Activated CD8-positive, alpha-beta memory T cell treated with anti-CD3 and anti-CD28 coated beads for 48 hours (primary cell): ENCODE measurements at places on chromosomes 12 and 14.
A peak's percentile ranks its signal among the peaks of the same experiment; 100 is the strongest.

- DNase-seq = no peak
Measured at GRCh38 chr12:93460003-93460402, 7.3 kb upstream of the MRPL42 start.

DNA sequence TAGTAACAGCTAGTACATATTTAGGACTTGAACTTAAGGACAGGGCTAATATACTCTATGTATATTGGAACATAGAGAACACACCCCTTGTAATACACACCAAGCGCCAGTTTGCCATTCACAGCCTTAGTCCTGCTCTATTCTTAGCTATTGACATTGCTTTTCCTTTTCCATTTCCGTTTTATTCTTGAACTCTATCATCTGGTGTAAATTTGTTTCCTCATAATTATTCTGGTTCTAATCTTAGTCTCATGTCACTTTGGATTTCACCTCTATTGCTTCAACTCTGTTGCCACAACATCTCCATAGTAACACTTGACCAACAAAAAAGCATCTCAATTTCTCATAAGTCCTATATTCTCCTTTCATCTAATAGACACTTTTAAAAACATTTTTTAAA is 225.7 kb downstream of the PHLDA1 start:
- DNase-seq = no peak

GRCh38 chr14:33958605-33959226 is 7.8 kb upstream of the EGLN3 start:
- DNase-seq = no peak

DNA sequence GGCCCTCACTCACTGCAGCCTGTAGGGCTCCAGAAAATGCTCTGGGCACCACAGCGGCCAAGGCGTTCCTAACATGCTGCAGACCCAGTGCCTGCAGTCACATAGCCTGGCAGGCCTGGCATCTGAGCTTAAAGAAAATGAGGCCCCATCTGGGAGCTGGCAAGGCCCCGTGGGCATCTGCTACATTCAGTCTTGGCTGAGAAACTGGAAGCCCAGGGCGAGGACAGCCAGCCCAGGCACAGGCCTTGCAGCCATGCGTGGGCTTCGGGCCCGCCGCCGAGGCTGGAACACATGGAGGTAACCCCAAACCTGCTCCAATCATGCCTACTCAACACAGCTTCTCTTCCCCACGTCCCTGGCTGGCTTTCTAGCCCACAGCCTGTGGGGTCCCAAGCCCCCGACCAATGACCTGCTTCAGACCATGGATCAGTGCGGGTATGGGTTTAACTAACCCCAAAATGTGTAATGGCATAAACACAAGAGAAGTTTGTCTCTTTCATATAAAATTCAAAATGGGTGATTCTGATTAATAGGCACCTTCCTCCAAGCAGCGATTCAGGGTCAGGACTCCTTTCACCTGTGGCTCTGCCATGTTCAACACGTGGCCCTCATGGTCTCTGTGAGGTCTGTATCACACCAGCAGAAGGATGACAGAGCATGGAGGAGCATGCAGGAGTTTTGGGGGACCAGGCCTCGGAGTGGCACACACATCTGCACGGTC is 6.4 kb downstream of the NGB start:
- no peak for DNase-seq

DNA sequence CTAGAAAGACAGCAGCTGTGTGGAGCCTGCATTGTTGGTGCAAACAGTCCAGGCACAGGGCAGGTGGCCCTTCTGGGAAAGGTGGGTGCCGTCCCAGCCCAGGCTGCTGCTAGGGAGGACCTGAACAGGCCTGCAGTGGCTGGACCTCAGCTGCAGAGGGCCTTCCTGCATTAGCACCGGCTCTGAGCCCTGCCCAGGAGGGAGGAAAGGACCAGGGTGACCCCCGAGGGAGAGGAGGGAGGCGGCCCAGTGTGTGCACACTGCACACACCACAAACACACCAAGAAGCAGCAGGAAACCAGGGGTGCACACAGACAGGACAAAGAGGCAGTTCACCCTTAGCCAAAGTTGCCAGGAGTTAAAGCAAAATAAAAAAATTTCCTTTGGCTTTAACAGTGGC is 8.0 kb upstream of the PGAM5 start:
- DNase-seq = no peak

GRCh38 chr14:30355431-30355913 is 203.5 kb upstream of the G2E3 start:
- no peak for DNase-seq

DNA sequence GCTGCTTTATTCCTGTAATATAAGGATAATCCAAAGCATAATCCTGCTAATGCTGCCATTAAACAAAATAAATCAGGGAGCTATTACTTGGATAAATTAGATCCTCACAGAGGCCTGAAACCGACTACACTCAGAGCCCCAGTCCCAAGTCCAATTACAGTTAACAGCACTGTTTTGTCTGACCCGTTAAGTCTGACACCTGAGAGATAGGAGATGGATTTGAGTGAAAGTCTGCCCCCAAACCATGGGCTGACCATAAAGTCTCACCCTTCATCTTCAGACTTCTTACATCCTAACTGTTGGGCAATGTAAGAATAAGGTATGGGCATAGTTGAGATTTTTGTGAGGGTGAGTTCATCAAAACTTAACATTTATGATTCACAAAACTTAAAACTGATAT is 181.7 kb downstream of the PLCZ1 start:
- DNase-seq = no peak

- DNase-seq = no peak
Measured at GRCh38 chr12:111413442-111414086, 7.8 kb downstream of the SH2B3 start.

- DNase-seq = no peak
Measured at GRCh38 chr12:52850681-52851080, 1.9 kb upstream of the KRT78 start.

DNA sequence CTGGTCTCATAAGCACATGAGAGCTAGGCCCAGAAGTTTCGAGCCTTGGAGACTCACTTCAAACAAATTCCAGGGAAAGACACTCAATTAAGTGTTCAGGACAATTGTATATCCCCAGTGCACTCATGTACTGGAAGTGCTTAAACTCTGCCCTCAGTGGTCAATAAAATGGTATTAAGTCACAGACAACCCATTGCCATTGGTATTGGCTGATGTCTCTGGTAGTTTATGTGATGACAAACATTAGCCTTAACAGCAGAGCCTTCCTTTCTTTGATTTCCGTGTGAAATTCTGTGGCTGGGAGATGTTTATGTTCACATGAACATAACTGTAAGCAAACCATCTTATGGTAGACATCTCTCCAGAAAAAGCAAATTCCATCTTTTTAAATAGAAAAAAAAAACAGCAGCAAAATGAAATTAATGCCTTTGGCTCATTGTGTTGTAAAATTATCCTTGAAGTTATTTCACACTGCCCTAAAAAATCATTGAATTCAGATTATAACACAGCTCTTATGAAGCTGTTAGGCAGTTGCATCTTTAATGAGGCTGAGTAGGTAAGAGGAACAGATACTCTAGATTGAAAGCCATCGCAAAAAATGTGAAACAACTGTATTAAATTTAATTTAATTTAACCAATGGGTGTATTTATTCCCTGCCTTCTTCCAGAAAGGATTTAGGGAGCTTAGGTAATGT is 216.2 kb upstream of the PLEKHG7 start:
- DNase-seq = no peak

DNA sequence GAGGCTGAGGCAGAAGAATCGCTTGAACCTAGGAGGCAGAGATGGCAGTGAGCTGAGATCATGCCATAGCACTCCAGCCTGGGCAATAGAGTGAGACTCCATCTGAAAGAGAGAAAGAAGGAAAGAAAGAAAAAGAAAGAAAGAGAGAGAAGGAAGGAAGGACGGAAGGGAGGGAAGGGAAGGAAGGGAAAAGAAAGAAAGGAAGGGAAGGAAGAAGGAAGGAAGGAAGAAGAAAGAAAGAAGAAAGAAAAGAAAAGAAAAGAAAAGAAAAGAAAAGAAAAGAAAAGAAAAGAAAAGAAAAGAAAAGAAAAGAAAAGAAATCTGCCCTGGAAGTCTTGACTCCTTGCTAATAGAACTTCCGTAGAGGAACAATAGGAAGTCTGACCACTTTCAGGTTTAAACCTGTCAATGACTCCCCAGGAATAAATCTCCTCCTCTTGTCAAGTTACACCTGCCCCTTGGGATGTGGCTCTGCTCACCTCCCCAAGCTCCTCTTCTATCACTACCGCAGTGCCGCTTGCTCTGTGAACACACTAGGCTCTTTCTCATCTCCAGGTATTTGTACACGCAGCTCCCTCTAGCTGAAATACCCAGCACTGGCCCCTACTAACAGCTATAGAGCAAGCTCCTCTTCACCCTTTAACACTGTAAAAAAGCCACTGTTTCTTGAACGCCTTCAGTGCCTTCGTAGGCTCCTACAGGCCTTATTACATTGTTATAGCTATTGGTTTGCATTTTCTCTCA is 773.1 kb upstream of the TBX3 start:
- DNase-seq = no peak

GRCh38 chr14:52299692-52300278 is 14.3 kb upstream of the PTGER2 start:
- no peak for DNase-seq

- DNase-seq = no peak
Measured at GRCh38 chr14:69471436-69471835, 13.1 kb upstream of the PLEKHD1 start.

DNA sequence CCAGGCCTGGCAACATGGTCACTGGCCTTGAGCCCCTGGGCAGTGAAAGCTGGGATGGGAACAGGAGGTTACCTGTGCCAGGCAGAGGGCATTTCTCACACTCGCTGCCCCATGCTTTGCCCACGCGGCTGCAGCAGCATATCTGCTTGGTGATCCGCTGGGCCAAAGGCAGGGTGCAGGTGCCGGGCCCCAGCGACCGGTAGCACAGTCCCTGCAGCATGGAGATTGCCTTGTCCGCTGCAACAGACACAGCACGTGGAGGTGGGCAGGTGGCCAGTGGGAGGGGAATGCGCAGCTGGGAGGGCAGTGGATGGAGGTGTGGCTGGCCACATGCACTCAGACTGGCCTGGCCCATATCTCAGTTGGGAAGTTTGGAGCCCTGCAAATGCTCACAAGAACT is 35.3 kb downstream of the ISCA2 start:
- DNase-seq = no peak

GRCh38 chr12:90253674-90254181 is 545.1 kb upstream of the ATP2B1 start:
- DNase-seq = peak; percentile 7

DNA sequence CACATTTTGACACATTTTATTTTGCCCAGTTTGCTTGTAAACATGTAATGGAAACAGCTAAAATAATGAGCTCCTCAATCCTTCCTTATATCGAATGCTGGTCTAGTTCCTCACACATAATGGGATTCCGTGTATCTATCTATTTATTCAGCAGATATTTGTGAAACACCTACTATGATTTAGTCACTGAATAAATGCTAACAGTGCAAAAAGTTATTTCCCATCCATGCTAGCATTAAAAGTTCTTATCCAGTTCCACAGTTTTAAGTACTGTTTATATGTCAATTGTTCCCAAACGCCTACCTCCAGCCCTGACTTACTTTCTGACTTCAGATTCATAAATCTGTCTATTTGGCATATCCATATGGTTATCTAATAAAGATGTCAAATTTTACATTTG is 1788.7 kb upstream of the FLRT2 start:
- DNase-seq = no peak

- no peak for DNase-seq
Measured at GRCh38 chr12:60842181-60842580, 1246.4 kb downstream of the SLC16A7 start.

DNA sequence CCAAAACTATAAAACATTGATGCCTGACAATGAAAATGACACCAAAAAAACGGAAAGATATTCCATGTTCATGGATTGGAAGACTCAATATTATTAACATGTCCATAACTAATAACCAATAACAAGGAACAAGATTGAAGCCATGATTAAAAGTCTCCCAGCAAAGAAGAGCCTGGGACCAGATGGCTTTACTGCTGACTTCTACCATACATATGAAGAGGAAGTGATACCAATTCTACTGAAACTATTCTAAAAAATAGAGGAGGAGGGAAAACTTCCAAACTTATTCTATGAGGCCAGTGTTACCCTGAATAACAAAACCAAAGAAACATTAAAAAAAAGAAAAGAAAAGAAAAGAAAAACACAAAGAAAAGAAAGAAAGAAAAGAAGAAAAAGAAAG is 54.6 kb upstream of the ATF7IP start:
- DNase-seq = no peak

GRCh38 chr12:12127304-12127703 is 56.6 kb downstream of the BCL2L14 start:
- DNase-seq = no peak

DNA sequence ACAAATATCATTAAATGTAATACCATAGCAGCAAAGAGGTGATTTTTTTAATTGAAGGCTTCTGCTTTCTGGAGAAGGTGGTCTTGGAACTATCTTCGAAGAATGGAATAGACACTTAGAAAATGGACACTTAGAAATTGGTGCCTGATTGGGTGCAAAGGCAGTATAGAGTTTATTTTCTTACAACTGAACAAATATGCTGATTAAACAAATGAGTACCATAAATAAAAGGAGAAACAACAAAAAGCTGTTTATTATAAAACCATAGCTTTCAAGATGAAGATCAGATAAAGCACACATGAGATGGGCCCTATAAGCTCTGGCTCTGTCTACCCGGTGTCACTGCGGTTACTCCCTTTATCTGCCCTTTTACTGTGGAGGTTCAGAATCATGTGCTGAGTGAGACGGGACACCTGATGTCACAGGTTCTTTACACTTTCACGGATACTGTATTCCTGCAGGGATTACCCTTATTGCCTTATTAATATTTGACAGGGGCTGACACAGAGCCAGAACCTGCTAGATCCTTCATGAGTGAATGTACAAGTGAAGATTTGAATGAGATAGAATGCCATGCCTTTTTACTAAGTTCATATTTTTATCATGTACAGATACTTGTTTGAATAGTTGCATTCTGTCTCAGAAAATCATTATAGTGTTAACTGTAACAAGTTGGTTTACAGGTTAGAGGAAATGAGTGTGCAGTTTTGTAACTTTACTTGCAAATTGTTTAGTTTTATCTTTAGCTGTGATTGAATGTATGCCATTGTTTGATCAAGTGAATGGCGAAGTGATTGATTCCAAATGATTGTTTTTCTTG is 477.5 kb upstream of the RGS6 start:
- no peak for DNase-seq

DNA sequence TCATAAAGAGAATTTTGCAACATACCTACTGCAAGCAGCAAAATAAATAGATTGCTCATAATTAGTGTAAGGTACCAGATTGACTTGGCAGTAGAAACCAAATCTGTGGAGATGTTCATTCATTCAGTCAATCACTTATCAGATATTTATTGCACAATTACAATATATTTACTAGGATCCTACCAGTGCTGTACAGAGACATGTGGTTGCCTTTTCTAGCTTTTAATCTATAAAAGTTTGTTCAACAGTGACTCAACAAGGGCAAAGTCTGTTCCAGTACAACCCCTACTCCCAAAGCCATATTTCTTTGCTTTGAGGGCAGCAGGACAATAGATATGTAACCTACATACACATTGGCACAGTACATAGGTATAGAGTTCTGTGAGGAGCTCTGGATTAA is 27.3 kb downstream of the ABCD2 start:
- DNase-seq = no peak

GRCh38 chr12:124457287-124458219 is 109.9 kb downstream of the NCOR2 start:
- DNase-seq = no peak
